ENCODE measurements at places on chromosomes 7 and 10.

- no peak for DNase-seq
Observed at GRCh38 chr10:132076578-132077081, 10.9 kb downstream of the JAKMIP3 start.

DNA sequence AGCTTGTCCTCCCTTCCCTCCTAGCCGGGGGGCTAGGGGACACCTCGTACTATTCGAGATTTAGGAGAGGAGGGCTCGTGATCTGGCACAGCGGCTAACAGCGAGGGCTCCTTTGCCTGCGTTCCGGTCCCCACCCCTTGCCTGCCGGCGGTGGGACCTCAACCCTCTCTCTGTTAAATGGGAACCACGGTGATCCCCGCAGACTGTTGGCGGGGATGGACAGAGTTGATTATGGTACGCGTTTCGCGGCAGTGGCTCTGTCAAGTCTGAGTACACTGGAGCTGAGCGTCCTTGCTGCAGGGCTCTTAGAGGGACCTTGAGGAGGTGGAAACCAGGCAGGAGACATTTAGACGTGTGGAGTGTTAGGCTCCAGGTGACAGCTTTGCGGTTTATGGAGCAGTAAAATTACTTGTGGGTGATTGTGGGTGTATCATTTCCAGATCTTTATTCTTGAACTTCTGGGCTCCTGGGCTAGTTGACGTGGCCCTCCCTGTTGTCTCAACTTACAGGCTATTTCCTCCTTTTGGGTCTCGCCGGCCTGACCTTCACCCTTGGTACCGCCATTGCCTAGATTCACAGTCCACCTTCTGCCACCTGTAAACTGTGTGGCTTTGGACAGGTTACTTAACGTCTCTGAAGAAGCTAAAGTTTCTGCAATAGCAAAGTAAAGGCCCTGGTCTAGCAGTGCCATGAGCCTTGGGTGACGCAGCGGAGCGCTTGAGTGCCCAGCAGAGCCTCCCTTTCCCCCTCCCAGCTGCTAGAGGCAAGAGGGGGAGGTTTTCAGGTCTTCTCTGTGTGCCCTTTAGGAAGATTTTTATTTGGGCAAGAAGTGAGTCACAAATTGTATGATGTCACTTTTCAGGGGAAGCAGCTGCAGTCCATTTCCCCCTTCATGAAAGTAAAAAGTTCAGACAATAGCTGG is 739 bp downstream of the CASP7 start:
- DNase-seq: no peak

DNA sequence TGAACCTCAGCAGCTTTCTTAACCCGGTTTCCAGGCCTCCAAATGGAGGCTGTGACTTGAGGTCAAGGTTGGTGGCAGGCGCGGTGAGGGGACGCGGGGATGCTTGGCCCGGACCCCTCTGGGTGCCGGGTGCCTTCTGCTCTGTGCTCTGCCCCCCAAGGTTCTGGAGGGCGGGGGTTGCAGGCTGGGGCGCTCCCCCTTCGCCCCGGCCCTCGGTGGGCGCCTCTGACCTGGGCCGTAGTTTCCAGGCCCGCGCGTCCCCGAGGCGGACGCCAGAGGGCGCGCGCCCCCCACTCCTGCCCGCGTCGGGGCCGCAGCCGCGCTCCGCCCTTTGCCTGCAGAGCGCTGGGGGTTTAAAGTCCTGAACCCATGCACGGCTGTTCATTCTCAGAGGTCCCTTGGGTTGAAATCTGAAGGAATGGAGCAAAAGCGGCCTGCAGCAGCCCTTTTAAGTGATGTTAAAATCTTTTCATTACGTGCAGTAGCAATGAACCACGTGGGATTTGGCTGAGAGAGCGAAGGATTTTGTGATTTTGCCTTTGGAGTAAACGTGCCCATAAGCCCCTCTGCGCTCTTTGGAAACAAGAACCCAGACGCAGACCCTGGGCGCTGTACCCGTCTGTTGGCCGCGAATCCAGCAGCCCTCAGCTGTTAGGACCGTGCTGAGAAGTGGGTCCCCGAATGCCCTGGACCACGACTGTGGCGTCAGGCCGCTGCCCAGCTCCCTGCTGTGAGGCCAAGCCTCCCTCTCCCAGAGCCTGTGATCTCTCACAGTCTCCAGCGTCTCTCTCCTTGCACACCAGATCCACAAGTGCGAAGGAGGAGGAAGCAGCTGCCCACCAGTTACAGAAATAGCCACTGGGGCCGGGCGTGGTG is 135.0 kb downstream of the ACTR3B start:
- no peak for DNase-seq

- no peak for DNase-seq
Observed at GRCh38 chr7:131061818-131062217, 265.9 kb upstream of the MKLN1 start.

Data from SK-N-MC (cell line).